ENCODE measurements at places on chromosomes 4 and X.

DNA sequence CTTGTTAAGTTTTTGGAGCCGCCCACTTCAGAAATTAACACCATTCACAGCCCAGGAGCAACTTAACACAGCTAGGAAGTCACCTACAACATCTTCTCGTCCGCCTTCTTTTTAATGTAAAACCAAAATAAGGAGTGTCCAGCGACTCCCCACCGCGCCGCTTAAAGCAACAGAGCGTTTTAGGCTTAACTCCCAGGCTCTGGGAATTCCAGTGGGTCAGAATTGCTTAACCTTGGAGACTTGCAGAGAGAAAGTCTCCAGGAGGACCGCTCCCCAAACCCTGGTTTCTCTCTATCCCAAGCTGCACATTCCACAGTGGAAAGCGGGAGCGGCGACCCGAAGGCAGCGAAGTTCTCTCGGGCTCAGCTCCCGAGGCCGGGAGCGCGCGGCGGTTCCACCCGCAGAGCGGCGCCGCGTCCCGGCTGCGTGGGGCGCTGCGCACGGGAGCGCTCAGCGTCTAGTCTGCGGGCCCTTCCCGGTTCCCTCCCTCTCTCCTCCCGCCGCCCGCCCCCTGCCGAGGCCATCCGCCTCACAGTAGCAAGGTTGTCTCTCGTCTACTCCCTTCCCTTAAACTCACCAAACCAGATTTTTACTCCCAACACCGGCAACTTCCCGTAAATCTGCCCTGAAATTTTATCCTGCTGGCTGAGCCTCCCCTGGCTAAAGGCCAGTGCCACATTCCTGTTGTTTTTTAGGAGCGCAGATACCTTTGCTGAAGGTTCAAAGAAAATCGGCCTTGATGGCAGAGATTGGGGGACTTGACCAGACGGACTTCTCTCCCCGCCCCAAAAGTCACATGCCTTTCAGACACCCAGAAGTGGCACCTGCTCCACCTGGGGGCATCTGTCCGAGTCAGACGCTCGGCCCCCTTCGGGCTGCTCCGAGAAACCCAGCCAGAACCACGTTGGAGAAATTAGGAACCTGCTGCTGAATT, at the start of gene RBM47:
Gene RBM47, minus strand, starts transcription at position 464 of the 934 bp plus-strand sequence. CDS start 190,971 bp downstream, outside the sequence.
- H3K27me3 ChIP-seq: no peaks in the 10 kb centered on the region
- DNase-seq: peak; percentile 60
- no peaks in the 10 kb centered on the region for H3K36me3 ChIP-seq
- H3K4me3 ChIP-seq: peak within 1 kb of the TSS; percentile 68

DNA sequence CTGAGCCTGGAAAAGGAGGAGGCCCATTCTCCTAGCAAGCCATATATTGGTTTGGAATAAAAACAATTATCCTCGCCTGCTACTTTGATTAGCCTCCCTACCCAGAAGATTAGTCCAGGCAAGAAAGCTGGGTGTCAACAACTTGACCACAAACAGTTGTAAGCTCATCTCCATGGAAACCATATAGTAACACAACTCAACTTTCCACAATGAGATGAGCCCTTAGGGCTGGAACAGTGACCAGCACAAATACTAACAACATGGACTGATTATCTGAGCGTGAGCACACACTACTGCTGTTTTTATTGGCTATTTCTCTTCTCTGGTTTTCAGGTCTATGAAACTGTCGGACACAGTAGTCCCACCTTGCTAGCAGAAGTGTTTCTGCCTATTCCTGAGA, 80.8 kb downstream of the CC2D2A start:
- no peaks in the 10 kb centered on the region for H3K27me3 ChIP-seq
- H3K4me3 ChIP-seq: no peak overlapping the region
- H3K27ac ChIP-seq: no peak overlapping the region
- H3K36me3 ChIP-seq: peaks cover 3% of the 10 kb centered on the region
- no peak for DNase-seq

DNA sequence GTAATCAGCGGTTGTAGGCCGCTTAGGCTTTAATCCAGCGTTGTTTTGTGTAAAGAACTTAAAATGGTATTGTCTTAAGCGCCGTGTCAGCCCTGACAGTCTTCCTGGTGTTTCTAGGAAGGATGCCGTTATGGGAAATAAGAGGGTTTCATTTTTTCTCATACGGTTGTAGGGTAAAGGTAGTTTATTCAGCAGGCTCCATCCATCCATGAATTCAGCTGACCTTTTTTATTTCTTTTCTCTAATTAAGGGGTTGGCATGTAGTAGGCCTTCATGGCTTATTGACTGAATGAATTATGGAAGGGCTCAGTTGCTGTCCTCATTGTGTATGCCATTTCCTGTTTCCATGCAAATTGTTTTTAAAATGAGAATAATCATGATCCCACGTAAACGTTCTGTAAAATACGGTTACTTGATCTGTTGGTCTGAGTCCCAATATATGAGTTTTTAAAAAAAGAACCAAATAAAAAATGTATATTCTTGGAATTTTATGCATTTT, 693 bp downstream of the OCIAD1 start:
- no peak for DNase-seq
- no peaks in the 10 kb centered on the region for H3K27me3 ChIP-seq
- H3K4me1 ChIP-seq: no peaks in the 10 kb centered on the region
- H3K36me3 ChIP-seq: peaks cover 5% of the 10 kb centered on the region
- H3K4me3 ChIP-seq: peak overlapping the region; percentile 68

- H3K27ac ChIP-seq: no peak overlapping the region
- no peaks in the 10 kb centered on the region for H3K27me3 ChIP-seq
- no peaks in the 10 kb centered on the region for H3K4me1 ChIP-seq
- H3K4me3 ChIP-seq: no peak overlapping the region
These were observed 56.4 kb downstream of the FAM53A start for GRCh38 chr4:1627417-1628313.

- no peak for DNase-seq
- no peaks in the 10 kb centered on the region for H3K4me1 ChIP-seq
- peaks cover 9% of the 10 kb centered on the region for H3K36me3 ChIP-seq
- no peak overlapping the region for H3K4me3 ChIP-seq
- H3K27me3 ChIP-seq: no peaks in the 10 kb centered on the region
- no peak overlapping the region for H3K27ac ChIP-seq
These were observed 13.3 kb upstream of the CDKL2 start for GRCh38 chr4:75643651-75644050.

- H3K27ac ChIP-seq: no peak overlapping the region
- H3K4me3 ChIP-seq: no peak overlapping the region
- no peaks in the 10 kb centered on the region for H3K4me1 ChIP-seq
- H3K27me3 ChIP-seq: no peaks in the 10 kb centered on the region
These were observed 11.6 kb downstream of the ZNF827 start for GRCh38 chr4:145927030-145927429.

- no peak for DNase-seq
- no peak overlapping the region for H3K27ac ChIP-seq
- no peak overlapping the region for H3K4me3 ChIP-seq
- no peaks in the 10 kb centered on the region for H3K36me3 ChIP-seq
- no peaks in the 10 kb centered on the region for H3K27me3 ChIP-seq
- H3K4me1 ChIP-seq: no peaks in the 10 kb centered on the region
These were observed 24.7 kb upstream of the IL13RA1 start for GRCh38 chrX:118702741-118703140.

DNA sequence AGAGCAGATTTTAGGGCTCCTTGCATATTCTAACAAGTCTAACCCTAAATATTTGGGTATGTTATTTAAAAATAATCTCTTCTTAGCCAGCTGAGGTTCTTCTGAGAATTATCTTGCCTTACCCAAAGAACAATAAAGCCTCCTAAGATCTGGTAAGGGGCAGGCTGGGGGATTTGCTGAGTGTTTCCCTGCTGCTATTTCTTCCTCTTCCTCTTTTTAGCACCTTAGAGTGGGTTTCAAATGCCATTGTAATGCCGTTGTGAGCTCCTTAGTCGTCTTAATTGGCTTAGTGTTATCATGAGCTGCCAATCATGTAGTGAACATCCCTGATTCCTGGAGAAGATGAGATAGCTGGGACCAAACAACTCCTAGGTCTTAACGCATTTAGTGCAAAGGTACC, 15.4 kb downstream of the STOX2 start:
- no peaks in the 10 kb centered on the region for H3K4me1 ChIP-seq
- no peak overlapping the region for H3K4me3 ChIP-seq
- H3K36me3 ChIP-seq: no peaks in the 10 kb centered on the region
- H3K27me3 ChIP-seq: no peaks in the 10 kb centered on the region

GRCh38 chr4:98584265-98584664, 74.1 kb downstream of the TSPAN5 start:
- no peak for DNase-seq
- H3K27ac ChIP-seq: no peak overlapping the region
- no peak overlapping the region for H3K4me3 ChIP-seq
- no peaks in the 10 kb centered on the region for H3K4me1 ChIP-seq

DNA sequence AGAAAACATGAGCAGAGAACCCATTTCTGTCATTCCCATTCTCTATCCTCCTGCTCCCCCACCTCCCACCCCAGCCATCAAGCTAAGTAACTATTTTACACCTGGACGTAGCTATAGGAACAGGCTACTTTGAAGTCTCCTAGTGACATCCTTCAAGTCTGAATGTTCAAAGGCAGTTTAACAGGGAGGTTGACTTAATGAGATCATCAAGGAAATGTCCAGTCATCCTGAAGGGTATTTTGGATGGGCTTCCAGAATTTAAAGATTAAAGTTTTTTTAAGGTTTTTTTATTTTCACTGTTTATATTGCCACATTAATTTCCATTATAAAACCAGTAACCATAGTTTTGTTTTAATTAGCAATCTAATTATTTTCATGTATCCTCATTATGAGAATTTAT, 41.1 kb downstream of the HPF1 start:
- DNase-seq: peak; percentile 61
- no peak overlapping the region for H3K4me3 ChIP-seq
- H3K4me1 ChIP-seq: no peaks in the 10 kb centered on the region
- no peaks in the 10 kb centered on the region for H3K27me3 ChIP-seq

- no peak overlapping the region for H3K27ac ChIP-seq
- H3K4me1 ChIP-seq: peaks cover 10% of the 10 kb centered on the region
These were observed 10.3 kb downstream of the SNX25 start for GRCh38 chr4:185219551-185220344.

DNA sequence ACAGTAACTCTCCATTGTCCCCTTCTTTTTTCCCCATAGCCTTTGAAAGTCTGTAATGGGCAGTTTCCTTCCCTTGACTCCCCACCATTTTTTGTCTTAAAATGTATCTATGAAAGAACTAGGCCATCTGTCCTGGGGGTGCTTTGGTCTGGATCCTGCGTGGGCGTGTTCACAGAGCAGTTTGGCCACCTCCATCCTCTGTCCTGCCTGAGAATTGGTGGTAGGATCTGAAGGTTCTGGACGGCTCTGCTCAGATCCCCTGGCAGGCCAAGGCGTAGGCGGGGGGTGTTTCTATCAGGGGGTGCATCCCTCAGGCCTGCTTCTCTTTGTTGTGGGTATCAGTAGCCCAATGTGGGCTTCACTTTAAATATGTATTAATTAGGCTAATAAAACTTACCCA, 107.1 kb downstream of the FAM193A start:
- peaks cover 29% of the 10 kb centered on the region for H3K36me3 ChIP-seq
- DNase-seq: no peak
- H3K27ac ChIP-seq: no peak overlapping the region
- no peaks in the 10 kb centered on the region for H3K27me3 ChIP-seq

DNA sequence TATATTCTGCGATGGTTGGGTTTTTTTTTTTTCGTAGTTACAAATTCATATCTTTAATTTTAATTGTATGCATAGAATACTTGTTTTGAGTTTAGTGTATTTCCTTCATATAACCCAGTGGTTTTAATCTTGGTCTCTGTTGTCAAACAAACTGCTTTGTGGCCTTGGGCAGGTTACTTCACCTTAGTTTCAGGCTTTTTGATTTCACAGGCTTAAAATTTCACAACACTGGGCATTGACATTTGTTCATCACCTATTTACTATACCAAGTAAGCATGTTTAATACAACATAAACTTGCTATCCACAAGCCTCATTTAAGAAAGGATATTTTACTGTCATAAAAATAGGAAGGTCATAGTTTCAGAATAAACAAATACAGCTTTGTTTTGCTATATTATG, 14.7 kb downstream of the RAPGEF2 start:
- H3K27ac ChIP-seq: no peak overlapping the region
- no peaks in the 10 kb centered on the region for H3K27me3 ChIP-seq
- no peaks in the 10 kb centered on the region for H3K4me1 ChIP-seq
- no peak for DNase-seq
- no peak overlapping the region for H3K4me3 ChIP-seq

DNA sequence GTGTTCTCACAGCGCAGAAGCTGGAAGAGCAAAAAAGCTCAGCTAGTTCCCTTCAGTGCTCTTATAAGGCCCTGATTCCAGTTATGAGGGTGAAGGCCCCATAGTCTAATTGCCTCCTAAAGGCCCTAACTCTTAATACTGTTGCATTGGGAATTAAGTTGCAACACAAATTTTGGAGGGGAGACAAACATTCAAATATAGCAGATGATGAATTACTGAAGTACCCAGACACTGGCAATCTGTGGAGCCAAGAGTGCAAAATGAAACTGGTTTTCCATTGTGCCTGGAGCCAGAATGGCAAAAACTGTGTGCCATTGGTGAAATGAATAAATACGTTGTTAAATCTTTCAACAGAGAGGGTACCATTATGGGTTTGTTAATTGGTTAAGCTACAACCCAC, 356.0 kb downstream of the PPARGC1A start:
- no peaks in the 10 kb centered on the region for H3K27me3 ChIP-seq
- H3K36me3 ChIP-seq: no peaks in the 10 kb centered on the region
- no peaks in the 10 kb centered on the region for H3K4me1 ChIP-seq
- no peak for DNase-seq
- H3K4me3 ChIP-seq: no peak overlapping the region
- H3K27ac ChIP-seq: no peak overlapping the region

DNA sequence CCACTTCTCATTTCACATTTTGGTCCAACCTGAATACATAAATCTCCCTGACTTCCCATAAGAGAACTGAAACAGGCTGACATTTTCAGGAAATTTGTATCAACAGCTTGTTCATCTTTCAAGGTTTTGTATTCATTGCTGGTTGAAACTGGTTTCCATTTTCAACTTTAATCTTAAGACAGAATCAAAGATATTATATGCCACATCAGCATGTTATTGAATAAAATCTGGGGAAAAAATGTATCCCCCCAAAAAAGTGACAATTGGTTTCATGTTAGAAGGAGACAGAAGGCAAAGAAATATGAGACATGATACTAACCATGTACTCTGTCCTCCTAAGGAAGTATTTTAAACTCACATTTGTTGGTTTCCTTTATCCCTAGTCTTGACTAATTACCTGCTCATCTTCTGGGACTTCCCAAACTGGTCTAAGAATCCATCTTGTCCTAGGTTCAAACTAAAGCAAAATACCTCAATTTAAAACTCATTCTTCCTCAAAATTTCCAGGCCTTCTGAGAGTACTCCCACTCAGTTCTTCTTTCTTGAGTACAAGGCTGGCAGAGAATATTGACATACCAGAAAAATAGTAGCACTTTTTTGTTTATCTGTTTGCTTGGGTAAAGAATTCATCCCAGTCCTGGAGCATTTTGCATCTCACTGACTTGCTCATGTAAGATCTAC, 3.1 kb upstream of the ANTXR2 start:
- no peaks in the 10 kb centered on the region for H3K27me3 ChIP-seq
- no peaks in the 10 kb centered on the region for H3K36me3 ChIP-seq
- DNase-seq: no peak
- no peak overlapping the region for H3K27ac ChIP-seq
- peaks cover 3% of the 10 kb centered on the region for H3K4me1 ChIP-seq
- no peak overlapping the region for H3K4me3 ChIP-seq

- no peaks in the 10 kb centered on the region for H3K27me3 ChIP-seq
- H3K27ac ChIP-seq: no peak overlapping the region
- no peak overlapping the region for H3K4me3 ChIP-seq
- H3K4me1 ChIP-seq: peaks cover 5% of the 10 kb centered on the region
- H3K36me3 ChIP-seq: no peaks in the 10 kb centered on the region
These were observed 13.2 kb upstream of the C1QTNF7 start for GRCh38 chr4:15414551-15415091.

GRCh38 chr4:155964016-155964891, 10.6 kb upstream of the CTSO start:
- H3K4me3 ChIP-seq: no peak overlapping the region
- no peaks in the 10 kb centered on the region for H3K36me3 ChIP-seq
- peaks cover 3% of the 10 kb centered on the region for H3K4me1 ChIP-seq
- DNase-seq: no peak

Data from fibroblast of lung (primary cell).